ENCODE measurements at places on chromosomes 7 and 10. TPM values are rescaled to one million over a fixed set of nuclear protein-coding genes. Genes with fewer than 3 reads are reported as not detected.

DNA sequence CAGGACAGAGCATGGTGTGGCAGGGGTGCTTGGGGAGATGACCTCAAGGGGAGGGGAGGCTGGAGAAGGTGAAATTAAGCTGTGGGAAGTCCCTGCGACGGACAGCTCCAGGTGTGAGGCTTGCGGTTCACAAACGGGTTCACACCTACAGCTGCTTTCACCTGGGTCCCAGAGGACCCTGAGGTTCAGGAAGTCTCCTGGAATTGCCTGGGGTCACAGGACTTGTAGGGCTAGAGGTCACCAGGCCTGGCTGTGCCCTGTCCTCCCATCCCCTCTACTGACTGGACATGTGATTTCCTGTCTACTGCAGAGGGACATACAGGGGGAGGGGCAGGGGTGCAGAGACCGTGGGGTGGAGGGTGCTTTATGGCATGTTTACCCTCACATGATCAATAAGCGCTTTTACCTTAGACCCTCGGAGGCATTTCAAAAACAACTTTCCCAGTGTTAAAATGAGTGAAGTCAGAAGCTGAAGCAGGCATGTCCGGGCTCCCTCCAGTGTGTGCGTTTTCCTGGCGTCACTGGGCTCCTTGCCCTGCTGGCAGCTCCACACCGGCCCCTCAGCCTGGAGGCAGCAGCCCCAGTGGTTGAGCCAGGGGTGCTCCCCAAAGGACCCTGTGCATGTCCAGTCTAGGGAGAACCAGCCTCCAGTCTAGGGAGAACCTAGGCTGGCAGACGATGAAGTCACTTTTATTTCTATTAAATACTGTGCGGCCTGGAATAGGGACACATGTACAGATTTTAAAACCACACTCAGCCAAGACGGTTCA, 66.6 kb upstream of the IGFBP3 start:
- DNase-seq: no peak

DNA sequence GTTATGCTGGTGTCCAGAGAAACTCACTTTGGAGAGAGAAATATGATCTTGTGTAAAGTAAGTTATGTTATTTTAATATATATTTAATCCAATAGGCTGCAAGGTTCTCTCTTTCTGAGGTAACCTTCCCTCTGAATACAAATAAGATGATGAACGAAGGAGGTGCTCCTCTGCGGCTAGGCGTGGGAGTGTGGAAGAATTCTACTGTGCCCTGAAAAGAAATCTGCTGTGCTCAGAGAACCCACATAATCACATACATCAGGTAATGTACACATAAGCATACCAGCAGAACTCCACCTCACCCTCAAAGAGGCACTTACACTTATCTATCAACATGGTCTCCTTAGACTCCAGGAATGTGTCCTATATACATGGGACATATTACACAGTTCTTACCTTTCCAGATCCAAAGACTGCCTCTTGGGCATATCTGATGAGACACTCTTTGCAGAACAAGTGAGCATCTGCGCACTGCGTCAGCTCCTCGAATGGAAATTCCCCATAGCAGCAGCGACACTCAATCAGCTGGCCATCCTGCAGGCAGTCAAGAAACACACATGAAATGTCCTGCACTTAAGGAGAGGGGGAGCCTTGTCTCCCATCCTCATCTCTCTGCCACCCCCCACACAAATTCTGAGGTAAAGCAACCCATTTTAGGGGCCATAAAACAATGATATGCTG, 66.7 kb downstream of the RNF216 start:
- no peak for DNase-seq

- no peak for DNase-seq
Measured at GRCh38 chr7:37424995-37425394, 23.7 kb downstream of the ELMO1 start.

DNA sequence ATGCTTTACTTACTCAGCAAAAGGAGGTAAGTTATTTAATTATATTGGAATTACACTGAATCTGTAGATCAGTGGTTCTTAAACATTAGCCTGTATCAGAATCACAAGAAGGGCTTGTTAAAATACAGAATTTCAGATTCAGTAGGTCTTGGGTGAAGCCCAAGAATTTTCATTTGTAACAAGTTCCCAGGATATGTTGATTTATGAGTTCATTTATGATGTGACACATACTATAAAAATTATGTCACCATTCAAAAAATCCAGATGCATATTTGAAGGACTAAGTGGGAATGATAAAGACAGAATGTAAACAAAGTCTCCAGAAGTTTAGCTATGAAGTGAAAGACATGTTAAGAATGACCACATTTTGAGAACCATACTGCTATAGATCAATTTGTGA, 52.3 kb downstream of the HECTD2 start:
- DNase-seq: no peak

DNA sequence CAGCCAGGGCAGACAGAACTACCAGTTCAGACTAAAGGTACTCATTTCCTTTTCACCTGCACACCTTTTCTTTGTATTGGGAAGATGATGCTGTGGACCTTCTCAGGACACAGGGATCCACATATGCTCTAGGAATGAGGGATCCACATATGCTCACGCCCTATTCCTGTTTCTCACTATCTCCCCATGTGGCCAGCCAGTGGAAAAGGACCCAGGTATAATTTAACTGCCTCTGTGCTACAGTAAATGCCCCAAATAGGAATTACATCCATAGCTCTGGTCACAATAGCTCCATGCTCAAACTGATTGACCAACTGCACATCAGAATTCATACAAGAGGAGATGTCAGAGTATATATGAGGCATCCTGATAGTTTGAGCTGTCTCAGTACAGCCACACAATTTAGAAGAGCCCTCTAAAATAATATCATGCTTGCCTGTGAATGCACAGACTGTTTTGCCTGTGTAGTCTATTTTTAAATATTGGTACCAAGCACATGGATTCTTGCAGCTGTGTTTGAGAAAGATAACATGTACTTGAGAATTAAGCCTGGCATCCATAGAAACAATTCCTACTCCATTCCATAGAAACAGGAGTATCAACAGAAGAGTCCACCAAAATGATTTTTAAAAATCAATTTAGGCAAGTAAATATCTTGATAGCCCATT, 43.7 kb downstream of the CTTNBP2 start:
- no peak for DNase-seq

- no peak for DNase-seq
Measured at GRCh38 chr7:42932811-42933591, 825 bp downstream of the MRPL32 start.

DNA sequence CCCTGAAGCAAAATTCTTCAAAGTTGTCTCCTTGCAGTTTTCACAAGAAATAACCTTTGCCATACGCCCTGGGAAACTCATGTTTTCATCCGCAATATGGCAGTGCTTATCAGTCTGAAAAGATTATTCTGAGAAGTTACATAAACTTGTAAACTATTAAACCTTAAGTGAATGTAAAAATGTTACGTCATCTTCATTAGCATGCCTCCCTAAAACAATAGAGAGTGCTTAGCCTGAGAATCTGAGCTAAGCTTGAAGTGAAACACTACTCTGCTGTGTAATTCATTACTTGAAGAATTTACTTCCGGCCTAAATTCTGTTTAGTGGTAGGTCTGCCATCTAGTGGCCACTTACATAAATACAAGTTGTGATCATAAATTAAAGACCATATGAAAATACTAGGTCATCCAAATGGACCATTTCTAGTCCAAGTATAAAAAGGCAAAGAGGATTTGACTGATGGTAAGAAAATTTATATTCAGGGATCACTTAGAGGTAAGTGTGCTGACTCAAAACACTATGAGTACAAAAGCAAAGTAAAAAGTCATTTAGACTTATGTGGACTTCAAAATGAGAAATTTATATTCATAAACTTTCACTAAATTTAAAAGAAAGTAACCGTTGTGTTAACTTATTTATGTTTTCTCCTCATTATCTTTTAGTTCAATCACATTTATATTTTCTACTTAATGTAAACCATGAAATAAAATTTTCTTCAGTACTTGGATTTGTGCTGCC, 745.1 kb upstream of the LRRTM3 start:
- no peak for DNase-seq

- DNase-seq: no peak
Measured at GRCh38 chr10:132918617-132919373, 23.6 kb downstream of the CFAP46 start.

DNA sequence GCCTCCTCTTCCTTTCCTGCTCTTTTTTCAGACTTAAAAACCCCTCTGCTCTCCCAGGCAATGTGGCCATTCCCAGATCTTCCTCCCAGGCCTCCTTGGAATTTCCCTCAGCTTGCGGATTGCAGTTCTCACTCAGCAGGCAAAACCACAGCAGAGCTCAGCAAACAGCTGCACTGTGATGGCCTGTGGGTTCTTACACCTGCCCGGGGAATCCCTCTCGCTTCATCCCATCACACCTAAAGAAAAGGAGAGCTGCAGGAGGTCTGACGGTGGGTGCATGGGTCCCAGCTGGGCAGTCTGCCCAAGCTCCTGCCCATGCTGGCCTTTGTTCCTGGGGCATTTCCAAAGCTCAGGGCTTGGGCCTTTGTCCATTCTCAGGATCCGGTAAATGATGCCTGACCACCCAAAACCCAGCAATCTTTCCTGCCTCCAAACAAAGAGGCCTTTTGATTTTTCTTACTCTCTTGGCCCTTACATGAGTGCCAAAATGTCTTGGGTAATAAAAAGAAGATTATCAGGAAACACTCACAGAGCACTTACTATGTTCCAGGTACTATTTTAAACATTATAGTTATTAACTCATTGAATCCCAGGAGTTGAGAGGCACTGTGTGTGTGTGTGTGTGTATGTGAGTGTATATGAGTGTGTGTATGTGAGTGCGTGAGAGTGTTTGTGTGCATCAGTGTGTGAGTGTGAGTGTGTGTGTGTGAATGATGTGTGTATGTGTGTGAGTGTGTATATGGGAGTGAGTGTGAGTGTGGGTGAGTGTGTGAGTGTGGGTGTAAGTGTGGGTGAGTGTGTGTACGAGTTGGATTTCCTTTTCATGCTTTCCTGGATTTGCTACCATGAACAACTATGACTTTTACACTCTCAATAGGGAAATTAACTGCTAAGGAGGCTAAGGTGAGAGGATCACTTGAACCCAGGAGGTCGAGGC, 64.5 kb upstream of the PODXL start:
- DNase-seq: no peak

- no peak for DNase-seq
Measured at GRCh38 chr10:43689007-43689491, 40.4 kb upstream of the ZNF32 start.

- DNase-seq: no peak
Measured at GRCh38 chr7:39624442-39624807, 1.1 kb downstream of the RALA start.

DNA sequence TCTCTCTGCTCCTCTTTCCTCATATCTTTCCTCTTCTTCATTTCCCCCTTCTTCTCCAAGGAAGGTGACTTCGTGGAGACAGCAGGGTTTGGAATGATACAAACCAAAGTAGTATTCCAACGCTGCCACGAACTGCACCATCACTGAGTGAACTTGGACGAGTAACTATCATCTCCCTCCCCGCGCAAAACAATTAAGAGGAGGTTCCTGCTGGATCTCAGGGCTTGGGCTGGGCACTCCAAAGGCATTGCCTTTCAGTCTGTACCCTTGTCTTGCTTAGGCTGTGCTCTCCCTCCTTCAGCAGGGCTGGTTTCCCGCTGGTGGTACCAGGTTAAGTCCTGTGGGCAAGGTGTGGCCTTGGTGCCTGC, 790 bp upstream of the PITX3 start:
- no peak for DNase-seq

GRCh38 chr7:66430164-66430545, 198.5 kb upstream of the KCTD7 start:
- no peak for DNase-seq

DNA sequence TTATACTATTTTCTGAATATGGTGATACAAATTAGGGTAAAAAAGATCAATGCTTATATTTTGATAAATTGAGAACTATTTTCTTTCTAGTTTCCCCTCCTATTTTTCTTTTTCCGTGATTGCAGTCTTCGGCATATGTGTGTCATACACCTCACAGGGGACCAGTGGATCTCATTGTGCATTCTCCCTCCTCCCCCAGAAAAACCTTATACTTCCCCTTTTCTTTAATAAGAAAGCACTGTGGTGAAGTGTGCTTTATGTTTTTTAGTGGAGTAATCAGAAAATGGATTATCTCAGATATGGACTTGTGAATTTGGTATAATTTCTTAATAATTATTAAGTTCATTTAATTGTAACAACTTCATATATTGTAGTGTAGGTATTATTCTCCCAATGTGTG, 72.8 kb downstream of the BICC1 start:
- no peak for DNase-seq

DNA sequence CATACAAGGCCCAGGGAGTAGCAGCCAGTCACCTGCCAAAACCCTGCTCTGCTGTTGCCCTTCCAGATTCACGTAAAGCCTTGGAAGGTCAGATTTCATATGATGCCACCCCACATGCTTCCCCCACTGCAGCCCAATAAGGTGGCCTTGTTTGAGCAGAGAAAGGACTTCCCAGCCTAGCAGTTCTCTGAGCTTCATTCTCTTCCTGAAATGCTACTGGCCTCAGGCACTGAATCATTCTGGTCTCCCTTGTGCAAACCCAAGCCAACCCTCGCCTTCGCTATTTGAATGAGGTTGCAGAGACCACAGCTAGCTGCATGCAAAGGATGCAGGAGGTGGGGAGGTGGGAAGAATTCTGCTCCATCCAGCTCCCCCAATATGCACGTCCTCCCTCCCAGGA, 60.3 kb upstream of the PLXNA4 start:
- no peak for DNase-seq

DNA sequence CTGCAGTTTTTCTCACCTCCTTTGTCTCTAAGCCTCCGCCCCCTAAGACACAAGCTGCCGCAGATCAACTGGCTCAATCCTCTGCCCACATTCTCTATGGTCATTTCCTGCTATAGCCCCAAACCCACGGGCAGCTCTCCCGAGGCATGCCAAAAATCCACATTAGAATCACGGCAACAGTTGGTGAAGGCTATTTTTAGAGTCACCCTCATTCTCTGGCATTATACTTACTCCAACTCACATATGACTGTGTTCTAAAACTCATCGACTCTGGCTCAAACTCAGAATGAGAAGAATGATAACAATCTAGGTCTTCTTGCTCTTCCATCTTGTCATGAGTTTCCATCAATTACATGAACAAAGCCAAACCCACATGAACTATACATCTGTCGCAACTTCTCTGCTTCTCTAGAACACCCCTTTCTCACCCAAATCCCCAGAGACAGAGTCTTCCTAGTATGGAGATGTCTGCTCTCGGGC, 10.9 kb upstream of the KIAA1549 start:
- DNase-seq: no peak

ZNF775 gene
- 21.5 TPM for total RNA-seq

ETV1 gene
- total RNA-seq: 91.2 TPM

KNDC1 gene
- total RNA-seq: 19.3 TPM

PGAM2 gene
- 1.4 TPM for total RNA-seq

NACAD gene
- 6.4 TPM for total RNA-seq

SVOPL gene
- total RNA-seq: 1.1 TPM

ASAH2 gene
- 3.1 TPM for total RNA-seq

TAS2R4 gene
- total RNA-seq: 1.3 TPM

TRIM50 gene
- not detected for total RNA-seq

BMS1 gene
- total RNA-seq: 34.6 TPM

RTKN2 gene
- total RNA-seq: 22.1 TPM

NUTM2E gene
- 0.28 TPM for total RNA-seq

HOXA5 gene
- not detected for total RNA-seq

SLC18A2 gene
- 6.7 TPM for total RNA-seq

CABCOCO1 gene
- not detected for total RNA-seq

IKZF1 gene
- total RNA-seq: 0.71 TPM

Measured in H1 (cell line).